GM12878 (cell line): ENCODE measurements at places on chromosomes 7 and 10.
A peak's percentile ranks its signal among the peaks of the same experiment; 100 is the strongest.

DNA sequence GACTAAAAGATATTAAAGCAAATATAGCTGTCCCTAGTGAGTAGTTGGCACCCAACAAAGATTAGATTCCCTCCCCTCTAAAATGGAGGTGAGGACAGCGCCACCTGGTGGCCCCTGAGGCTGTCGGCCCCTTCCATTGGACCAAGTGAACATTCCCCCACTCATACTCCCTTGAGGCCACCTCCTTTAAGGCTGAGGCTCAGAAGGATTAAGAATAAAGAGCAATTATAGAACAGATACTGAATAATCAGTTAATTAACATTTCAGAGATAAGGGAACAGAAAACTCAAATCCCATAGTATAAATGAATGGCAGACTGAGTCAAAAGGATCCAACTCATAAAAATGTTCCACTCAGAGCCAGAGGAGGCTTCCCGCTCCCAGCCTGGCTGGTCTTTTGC lies 130.4 kb upstream of the GHITM start:
- no peak for DNase-seq

GRCh38 chr10:133294189-133294588 lies 14.5 kb downstream of the TUBGCP2 start:
- DNase-seq, result no peak

- no peak for DNase-seq
Measured at GRCh38 chr10:42882597-42882996, 100.0 kb downstream of the BMS1 start.

GRCh38 chr7:23353172-23353571 lies 54.0 kb downstream of the MALSU1 start:
- peak; percentile 66 for DNase-seq

- no peak for DNase-seq
Measured at GRCh38 chr7:50584793-50585408, 19.7 kb upstream of the DDC start.
